ENCODE measurements at places on chromosomes 1 and 21.

- no peak for DNase-seq
Measured at GRCh38 chr1:42700006-42700405, 17.8 kb downstream of the YBX1 start.

GRCh38 chr1:229869240-229869639, 197.8 kb upstream of the GALNT2 start:
- no peak for DNase-seq

- DNase-seq: no peak
Measured at GRCh38 chr1:217482356-217483102, 148.4 kb downstream of the GPATCH2 start.

DNA sequence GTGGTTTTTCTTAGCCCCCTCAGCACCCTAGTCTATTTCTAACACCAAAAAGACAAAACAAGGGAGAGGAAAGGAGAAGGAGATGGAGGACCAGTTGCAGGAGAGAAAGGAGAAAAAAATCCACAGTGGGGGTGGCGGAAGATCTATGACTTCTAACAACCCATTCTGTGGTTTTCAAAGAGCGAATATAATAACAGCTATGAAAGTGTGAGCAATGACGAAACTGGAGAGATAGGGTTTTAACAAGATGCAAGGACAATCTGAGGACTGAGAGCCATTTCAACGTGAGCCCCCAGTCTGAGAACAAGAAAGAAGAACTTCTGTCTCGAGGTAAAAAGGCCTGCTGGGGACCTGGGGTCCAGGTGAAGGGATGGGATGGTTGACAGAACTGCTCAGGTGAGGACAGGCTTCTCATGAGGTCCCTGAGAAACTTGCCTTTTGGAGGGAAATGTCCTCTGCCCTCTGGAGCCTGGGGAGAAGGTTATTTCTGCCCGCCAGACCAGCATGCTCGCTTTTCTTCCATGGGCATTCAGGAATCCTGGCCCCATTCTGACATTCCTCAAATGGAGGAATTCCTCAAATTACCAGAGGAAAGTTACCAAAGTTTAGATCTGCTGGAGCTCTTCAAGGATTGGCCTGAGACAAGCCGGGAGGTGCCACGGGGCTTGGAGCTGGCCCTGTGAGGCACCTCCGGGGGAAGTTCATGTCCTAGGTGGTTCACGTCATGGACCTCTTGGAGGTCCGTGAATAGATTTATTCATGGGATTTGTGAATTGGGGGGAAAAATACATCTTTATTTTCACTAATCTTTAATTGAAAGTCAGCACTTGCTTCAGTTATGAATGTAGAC, at the start of gene CD160:
CD160 (plus strand) TSS at position 270 of the 850 bp plus-strand sequence. CDS start 8,829 bp downstream, outside the sequence.
- no peak for DNase-seq

GRCh38 chr1:70745199-70745598, 302.4 kb downstream of the PTGER3 start:
- DNase-seq: peak; percentile 51

GRCh38 chr1:244210884-244211558, 159.9 kb downstream of the ZBTB18 start:
- DNase-seq: peak; percentile 33

DNA sequence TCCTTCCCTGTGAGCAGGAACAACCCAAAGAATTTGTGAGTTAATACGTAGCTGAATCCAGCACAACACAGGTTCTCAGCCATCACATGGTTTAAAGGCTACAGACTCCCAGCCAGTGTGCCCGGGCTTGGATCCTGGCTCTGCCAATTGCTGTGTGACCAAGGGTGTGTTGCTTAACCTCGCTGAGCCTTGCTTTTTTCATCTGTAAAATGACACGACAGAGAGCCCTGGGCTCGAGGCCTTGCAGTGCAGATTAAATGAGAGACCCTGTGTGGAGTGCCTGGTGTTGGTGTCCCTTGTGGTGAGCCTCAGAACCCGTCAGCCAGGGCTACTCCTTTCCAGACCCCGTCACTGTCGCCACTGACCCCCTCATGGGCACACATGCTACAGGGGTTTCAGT, 39.4 kb downstream of the CHAF1B start:
- DNase-seq: no peak

- peak; percentile 72 for DNase-seq
Measured at GRCh38 chr1:28899267-28899666, 15.1 kb upstream of the EPB41 start.

DNA sequence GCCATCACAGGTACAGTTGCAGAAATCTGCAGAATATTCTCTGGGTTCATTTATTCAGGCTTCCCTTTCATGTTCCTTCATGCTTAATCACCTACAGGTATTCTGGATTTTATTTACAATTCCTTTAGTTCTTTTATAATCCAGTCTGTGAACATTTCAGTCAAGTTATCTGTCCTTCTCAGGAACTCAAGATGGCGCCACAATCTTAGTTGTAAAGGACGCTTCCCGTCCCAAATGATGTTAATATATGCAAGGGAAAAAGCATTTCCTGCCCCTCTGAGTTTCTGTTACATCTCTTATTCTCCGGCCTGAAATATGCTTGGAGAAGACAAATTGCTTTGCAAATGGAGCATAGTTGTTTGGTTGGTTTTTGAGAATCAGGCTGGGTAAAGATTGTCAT, 19.3 kb downstream of the F3 start:
- peak; percentile 72 for DNase-seq

- no peak for DNase-seq
Measured at GRCh38 chr1:27521336-27521831, 31.4 kb upstream of the WASF2 start.

All from NCI-H82 (cell line).